ENCODE measurements at places on chromosomes 11 and 22.

DNA sequence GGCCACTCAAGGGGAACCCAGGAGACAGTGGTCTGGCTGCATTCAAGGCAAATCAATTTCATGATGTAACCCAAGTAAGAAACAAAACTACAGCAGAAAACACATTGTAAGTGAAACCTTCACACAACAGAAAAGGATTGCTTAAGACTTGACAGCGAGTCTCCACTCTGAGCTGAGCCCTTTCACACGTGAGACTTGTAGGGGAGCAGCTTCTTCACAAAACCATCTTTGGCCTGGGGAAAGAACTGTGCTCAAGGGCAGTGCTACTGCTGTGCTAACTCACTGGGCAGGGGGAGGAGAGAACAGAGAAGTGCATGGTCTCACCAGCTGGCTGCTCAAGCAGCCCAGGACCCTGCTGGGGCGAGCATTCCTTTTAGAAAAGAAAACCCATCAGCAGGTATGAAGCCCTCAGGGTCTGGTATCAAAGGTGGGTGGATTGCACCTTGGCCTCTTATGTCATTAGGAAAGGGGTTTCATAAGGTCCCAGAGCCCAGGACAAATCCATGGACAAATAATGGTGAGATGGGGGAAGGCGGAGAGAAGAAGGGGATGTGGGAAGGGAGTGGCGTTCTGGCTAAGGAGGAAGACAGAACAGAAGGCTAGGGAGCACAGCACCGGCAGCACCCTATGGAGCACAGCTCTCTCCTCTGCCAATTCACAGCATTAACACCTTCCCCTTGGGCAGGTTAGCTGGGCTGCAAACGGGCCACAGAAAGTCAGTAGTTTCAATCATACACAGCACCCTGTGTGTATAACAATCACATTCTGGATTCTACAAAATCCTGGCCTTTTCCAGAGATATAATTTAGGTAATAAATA, 20.6 kb upstream of the RAPSN start:
- no peak for DNase-seq

DNA sequence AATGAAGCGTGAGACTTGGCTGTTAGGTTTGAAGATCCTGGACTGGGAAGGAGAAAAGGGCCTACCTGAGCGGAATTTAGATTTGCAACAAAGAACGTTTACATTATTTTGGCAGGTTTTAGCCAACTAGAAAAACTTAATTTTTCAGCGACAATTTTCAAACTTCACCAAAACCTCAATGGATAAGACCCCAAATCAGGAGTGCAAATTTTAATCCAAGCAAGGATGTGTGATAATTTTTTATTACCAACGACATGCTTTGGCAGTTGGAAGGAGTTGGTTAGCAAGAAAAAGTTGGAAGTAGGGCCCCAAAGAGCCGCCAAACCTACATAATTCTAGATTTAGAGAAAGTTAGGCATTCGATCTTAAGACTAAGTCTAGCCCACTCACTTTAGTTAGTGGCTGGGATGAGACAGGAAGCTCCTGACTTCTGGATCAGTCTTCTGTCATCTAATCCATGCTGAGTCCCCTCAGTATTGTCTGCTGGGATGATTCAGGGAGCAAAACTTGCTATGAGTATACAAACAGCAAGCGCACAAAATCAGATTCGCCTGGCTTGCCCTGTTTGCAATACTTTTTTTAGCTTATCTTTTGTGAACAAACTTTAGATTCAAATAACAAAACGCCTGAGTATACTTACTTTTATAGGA, 787 bp upstream of the RDX start:
- no peak for DNase-seq

- DNase-seq: no peak
Measured at GRCh38 chr11:33480626-33481025, 220.0 kb downstream of the C11orf91 start.

DNA sequence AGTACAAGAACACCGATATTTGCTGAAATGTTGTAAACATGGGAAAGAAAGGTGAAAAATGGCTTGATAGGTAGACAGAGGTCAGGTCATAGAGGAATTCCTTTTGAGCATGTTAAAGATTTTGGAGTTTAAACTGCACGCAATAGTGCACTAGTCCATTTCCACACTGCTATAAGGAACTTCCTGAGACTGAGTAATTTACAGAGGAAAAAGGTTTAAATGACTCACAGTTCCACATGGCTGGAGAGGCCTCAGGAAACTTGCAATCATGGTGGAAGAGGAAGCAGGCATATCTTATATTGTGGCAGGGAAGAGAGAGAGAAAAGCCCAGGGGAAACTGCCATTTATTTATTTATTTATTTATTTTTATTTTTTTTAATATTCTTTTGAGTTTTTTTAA, 5.0 kb downstream of the OR10A5 start:
- no peak for DNase-seq

GRCh38 chr11:12430954-12431595, 53.7 kb downstream of the PARVA start:
- DNase-seq: no peak

DNA sequence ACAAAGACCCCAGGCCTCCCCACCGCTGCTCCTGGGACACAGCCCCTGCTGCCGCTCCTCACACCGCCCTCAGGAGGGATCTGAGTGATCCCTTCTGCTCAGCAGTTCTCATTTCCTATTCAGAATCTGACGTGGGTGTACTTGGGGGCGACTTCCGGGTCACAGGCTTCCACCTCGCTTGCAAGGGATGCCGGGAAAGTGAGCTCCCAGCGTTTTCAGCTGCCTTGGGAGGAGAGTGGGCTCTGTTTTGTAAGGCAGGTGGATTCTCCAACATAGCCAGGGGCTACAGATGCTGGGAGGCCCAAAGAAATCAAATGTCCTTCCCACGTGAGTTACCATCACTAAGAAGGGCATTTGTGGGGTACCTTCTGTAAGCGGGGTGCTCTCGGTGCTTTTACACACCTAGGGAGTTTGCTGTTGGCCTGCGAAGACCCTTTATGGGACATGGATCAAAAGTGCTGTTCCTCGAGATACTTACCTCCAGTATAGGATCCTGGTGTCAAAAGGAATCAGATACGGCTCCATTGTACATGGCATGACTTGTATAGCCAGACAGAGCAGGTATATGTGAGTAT, 9.7 kb upstream of the LRRC10B start:
- no peak for DNase-seq

- DNase-seq: no peak
Measured at GRCh38 chr11:11070976-11071375, 213.1 kb upstream of the ZBED5 start.

GRCh38 chr11:66467756-66468155, 1.1 kb downstream of the PELI3 start:
- DNase-seq: no peak

GRCh38 chr22:45919504-45920286, 57.3 kb downstream of the WNT7B start:
- no peak for DNase-seq

GRCh38 chr11:28528217-28528616, 420.0 kb downstream of the METTL15 start:
- DNase-seq: no peak

DNA sequence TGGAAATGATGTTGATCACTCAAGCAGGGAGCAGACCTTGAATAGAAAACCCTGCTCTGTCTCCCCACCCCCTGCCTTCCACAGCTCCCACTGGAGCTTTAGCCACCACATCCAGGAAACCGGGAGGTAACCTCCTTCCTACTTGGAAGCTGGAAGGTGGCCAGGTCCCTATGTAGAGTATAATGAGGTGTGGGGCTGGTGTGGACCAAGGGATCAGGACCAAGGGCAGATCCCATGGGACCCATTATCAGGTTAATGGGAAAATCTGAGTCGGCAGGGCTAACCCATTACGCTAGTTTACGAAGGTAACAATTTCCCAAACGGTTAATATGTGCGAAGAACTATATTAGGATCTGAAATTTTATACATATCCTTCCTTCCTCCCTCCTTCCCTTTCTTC, 321.9 kb downstream of the MIAT start:
- no peak for DNase-seq

- no peak for DNase-seq
Measured at GRCh38 chr22:24926849-24927579, 19.5 kb downstream of the LHFPL7 start.

GRCh38 chr11:71294846-71295600, 42.6 kb upstream of the SHANK2 start:
- DNase-seq: no peak

Data from C1 segment of cervical spinal cord (tissue), 14 donors.